ENCODE measurements at places on chromosomes 5 and 9.

DNA sequence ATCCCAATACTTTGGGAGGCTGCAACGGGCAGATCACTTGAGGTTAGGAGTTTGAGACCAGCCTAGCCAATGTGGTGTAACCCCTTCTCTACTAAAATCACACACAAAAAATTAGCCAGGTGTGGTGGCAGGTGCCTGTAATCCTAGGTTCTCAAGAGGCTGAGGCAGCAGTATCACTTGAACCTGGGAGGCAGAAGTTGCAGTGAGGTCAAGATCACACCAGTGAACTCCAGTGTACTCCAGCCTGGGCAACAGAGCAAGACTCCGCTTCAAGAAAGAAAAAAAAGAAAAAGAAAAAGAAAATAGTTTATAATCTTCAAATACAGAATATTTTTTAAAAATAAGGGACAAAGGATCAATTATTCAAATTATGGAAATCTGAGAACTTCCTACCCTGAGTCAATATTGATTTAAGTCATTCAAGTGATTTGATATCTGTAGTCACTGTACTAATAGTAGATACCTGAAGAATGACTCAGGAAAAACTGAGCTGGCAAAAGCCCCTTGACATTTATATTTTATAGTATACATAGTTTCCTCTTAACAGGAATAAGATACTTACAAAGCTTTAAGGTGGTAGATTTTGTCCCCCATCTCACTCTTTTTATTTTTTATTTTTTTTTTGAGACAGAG is 61.8 kb downstream of the PTBP3 start:
- DNase-seq = peak; percentile 62

- peak; percentile 3 for DNase-seq
Measured at GRCh38 chr5:168575391-168576372, 3.5 kb downstream of the PANK3 start.

DNA sequence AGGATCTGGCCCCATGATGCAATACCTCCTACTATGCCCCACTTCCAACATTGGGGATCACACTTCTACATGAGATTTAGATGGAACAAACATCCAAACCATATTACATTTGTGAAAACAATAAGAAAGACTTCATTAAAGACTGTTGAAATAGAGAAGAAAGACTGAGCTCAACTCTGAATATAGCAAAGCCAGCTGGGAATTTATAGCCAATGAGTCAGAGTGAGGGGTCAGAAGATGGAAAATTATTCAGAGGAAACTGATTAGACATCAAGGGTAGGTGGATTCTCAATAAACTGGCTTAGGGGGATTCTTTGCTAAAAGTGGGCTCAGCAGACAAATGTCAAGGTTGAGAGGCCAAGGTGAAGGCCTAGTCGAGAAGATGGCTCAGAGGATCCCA is 25.6 kb downstream of the BTF3 start:
- peak; percentile 52 for DNase-seq

DNA sequence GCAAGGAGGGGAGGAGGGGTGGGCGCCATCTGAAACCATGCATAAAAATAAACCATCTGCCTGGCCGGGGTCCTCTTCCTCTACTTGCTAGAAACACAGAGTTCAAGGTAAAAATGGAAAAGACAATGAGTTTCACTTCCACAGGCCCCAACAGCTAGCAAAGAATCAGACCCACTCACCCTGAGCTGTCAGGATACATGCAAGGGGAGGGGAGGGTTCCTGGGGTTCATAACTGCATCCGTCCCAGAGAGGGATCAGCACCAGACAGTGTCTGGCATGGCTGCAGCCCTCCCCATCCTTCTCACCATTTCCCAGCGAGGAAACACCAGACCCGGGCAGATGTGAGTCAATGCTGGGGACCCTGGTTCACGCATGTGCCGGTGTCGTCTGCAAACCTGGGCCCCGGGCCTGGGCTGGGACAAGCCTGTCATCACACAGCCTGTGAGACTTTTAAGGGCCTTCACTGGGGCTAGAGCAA is 55.4 kb downstream of the SEMA4D start:
- no peak for DNase-seq

DNA sequence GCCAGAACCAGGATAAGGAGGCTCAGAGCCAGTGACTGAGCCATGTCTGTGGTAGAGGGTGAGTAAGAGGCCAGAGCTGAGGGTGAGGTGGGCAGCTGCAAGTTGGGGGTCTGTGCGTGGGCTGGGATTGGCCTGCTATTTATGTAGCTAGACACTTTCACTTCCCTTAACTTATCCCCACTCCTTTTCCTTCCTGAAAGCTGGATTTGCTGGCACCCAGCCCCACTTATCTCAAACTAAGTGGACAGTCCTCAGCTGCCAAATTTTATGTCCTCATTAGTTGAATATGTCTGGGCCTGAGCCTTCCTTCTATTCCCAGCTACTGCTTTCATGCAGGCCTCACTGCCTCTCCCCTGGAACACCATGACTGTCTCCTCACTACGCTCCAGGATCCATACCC is at the start of gene CCL21:
CCL21 (minus strand) TSS at position 114 of the 400 bp plus-strand sequence; CDS start at position 44, 70 bp downstream.
- DNase-seq = no peak

GRCh38 chr9:132333556-132333955 is 21.2 kb downstream of the SETX start:
- DNase-seq = no peak

GRCh38 chr5:131538177-131538593 is 96.8 kb downstream of the RAPGEF6 start:
- peak; percentile 83 for DNase-seq

GRCh38 chr9:127133739-127134167 is 11.3 kb upstream of the ANGPTL2 start:
- peak; percentile 91 for DNase-seq

- no peak for DNase-seq
Measured at GRCh38 chr9:130264414-130265350, 878 bp upstream of the HMCN2 start.

- no peak for DNase-seq
Measured at GRCh38 chr5:14156290-14156649, 13.1 kb downstream of the TRIO start.

Data from IMR-90 (cell line).